Stimulated activated CD4-positive, alpha-beta T cell treated with anti-CD3 and anti-CD28 coated beads, Interleukin-12 subunit alpha, Interleukin-12 subunit beta, amount 100 ng/mL, for 4 hours (primary cell): ENCODE measurements at places on chromosomes 1 and 21.

DNA sequence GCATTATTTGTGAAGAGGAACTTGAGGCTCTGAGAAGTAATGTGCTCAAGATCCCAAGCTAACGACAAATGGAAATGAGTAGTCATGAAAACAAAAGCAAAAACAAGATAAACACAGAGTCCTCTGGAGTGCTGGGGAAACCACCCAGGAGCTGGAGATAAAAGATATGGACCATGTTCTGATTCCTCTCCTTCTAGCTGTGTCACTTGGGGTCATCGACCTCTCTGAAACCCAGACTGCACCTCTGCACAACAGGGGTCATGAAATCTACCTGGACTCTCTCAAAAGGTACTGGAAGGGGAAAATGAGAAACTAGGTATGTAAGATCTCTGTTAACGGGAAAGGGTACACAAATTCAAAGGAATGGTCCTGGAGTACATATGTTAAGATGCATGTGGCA, 6.5 kb downstream of the PGLYRP4 start:
- no peak for DNase-seq

DNA sequence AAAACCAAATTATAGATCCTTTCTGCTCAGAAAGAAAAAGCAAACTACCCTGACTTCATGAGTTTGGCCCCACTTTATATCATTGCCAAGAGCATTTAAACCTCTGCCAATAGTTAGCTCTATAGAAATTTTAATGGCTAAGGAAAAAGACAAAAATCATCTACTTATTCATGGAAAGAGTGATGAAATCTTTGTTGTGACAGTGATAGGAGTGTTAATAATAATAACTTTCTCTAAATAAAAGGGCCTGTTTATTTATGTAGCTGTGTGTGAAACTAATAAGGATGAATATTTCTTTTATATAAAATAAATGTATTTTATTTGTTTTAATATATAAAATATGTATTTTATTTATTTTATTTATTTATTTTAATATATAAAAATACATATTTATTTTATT, 6.4 kb downstream of the CHODL start:
- DNase-seq: no peak

DNA sequence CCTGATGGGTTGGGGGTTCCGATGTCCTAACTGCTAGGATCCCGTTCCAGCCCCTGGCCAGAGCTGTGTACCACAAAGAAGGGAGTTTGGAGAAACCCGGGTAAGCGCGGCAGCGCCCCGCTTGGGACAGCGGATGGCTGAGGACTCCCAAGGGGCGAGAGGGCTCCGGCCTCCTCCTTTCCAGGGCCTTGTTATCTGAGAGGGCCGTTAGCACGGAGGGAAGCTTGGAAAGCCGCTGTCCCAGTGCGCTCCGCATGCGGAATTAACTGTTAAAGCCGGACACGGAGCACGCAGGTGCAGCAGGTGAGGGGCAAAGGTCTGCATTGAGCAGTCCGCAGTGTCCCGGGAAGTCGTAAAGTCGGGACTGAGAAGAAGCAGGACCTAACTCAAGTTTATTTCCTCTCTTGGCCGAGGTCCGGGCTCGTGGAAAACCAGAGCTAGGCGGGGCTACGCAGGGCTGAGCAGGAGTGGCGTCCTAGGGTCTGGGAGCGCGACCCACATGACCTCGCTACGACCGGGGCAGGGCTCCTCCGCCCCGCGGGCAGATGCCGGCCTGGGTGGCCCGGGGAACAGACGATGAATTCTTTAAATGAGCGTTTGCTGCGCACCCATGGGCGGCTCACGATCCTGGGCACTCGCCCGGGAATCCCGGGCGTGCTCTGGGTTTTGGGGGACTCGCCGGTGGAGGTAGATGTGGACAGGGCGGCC, 4.5 kb downstream of the LHX4 start:
- DNase-seq: no peak

DNA sequence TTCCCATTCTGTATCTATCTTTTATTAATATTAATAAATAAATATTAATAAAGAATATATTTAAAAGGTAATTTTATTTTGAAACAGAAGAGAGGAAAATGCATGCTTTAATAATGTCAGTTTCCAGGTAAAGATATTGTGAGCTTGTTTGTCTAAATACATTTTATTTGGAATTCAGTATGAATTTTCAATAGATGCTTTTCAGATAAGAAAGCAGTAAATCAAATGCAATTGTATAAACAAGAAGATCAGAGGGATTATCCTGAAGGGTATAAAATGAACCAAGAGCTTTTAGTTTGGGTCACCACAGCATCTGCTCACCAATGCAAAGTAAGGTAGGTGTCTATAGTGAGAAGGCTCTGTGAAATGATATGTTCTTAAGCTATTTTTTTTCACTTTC, at the start of gene TSHB:
Gene TSHB (plus strand): TSS at position 301 of the 400 bp plus-strand sequence. CDS start 3,537 bp downstream, outside the sequence.
- DNase-seq: no peak
